DMS53 (cell line): ENCODE measurements at places on chromosomes 13 and 19.

- peak; percentile 29 for DNase-seq
Observed at GRCh38 chr13:40383132-40383531, 283.3 kb downstream of the FOXO1 start.

DNA sequence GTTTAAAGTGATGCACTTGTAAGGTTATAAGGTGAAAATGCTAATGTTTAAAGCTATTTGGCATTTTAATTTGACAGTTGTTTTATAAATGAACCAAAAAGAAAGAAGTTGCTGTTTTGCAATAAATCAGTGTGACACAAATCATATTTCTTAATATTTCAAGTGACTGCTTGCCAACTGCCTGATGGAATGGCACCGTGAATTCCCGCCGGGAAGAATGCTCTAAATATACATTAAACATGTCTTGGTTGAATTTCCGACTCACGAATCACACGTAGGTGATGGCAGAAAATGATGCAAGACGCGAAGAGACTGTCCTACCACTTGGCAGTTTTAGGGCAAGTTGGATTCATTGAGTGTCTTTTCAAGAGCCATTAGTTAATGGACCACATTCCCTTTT, 3.1 kb upstream of the GJB2 start:
- DNase-seq, result no peak

DNA sequence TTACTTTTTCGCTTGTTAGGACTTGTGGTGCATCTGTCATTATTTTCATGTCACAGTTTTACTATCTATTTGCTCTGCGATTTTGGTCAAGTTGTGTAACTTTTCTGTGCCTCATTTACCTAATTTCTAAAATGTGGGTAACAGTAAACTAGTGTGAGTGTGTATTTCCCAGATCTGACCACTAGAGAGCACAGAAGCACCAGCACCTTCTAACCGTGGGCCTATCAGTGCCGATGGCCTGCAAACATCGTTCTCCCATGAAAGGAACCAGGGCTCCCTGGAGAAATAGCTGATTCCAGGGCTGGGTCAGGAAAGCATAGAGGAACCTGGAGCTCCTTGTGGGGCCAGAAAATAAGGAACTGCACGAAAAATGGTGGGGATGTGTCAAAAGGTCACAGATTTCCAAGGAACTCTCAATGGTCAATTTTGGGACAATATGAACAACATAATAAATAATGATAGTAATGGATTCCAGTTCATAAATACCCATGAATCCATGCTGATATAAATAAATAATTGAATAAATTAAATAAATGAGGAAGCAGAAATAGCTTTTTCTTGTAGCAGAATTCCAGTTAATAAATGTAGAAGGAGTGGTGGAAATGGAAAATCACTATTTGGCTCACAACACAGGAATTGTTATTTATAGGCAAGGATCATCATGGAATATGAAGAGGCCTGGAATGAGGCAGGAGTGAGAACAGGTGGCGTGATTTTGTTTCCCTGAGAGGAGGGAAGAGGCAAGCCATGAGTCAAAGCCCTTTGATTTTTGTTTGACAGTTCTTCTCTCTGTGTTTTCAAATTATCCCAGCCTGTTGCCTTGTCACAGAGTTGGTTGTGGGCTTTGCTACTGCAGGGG, 31.1 kb downstream of the CEACAM8 start:
- peak; percentile 72 for DNase-seq

DNA sequence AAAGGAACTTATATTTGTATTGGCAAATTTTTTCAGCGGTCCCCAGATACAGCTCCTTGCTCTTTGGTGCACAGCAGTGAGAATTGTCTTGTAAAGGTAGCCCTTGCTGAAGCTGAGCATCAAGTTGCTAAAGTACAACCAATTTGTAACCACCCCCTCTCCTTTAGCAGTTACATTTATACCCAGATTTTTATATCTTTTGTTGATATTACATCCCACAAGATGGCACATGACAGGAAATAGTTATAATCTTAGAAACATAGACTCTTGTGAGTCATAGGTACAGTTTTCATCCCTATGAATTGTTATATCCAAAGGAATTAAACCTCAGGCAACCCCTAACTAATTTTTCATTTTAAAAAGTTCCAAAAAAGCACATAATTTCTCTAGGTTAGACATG, 523.0 kb upstream of the SLITRK1 start:
- DNase-seq, result no peak

GRCh38 chr19:1873524-1874473, 10.4 kb upstream of the KLF16 start:
- DNase-seq, result no peak

GRCh38 chr13:24900507-24900906, 136.5 kb downstream of the RNF17 start:
- no peak for DNase-seq

DNA sequence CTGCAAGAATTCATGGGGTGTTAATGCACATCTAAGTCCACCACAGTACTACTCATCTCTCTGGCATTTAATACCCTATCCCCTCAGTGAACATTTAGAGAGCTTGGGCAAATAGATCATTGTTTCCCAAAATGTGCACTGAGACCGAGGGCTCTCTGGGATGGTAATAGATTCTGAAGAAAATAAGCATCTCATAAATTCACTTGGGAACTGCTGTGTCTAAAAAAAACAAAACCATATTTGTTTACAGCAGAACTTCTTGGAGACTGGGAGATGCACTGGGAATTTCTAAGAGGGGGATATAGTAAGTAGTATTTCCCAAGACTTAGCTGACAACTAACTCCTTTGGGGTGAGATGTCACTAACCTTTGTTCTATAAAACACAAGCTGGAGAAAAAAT, 58.4 kb downstream of the ENOX1 start:
- DNase-seq, result no peak

DNA sequence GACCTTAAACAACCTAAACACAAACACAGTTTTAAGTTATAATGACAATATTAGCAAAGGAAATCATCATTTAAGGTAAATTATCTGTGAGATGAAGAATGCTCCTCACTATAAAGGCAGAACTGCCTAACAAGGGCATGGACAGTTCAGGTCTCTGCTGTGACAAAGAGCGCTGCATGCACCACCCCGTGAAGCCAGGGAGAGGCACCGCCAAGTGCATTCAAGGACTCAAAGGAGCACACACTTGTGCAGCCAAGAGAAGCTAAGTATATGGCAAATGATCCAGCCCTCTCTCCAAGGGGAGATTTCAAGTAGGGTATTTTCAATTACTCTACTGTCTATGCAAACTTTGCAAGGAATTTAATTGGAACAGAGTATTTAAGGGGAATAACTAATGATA, 126.0 kb downstream of the RAP2A start:
- no peak for DNase-seq

GRCh38 chr13:45821811-45822210, 29.7 kb downstream of the SIAH3 start:
- DNase-seq, result no peak

- DNase-seq, result peak; percentile 31
Observed at GRCh38 chr19:21432590-21432989, 35.7 kb downstream of the ZNF493 start.

- DNase-seq, result peak; percentile 63
Observed at GRCh38 chr19:53432088-53432661, 391 bp downstream of the ZNF761 start.

DNA sequence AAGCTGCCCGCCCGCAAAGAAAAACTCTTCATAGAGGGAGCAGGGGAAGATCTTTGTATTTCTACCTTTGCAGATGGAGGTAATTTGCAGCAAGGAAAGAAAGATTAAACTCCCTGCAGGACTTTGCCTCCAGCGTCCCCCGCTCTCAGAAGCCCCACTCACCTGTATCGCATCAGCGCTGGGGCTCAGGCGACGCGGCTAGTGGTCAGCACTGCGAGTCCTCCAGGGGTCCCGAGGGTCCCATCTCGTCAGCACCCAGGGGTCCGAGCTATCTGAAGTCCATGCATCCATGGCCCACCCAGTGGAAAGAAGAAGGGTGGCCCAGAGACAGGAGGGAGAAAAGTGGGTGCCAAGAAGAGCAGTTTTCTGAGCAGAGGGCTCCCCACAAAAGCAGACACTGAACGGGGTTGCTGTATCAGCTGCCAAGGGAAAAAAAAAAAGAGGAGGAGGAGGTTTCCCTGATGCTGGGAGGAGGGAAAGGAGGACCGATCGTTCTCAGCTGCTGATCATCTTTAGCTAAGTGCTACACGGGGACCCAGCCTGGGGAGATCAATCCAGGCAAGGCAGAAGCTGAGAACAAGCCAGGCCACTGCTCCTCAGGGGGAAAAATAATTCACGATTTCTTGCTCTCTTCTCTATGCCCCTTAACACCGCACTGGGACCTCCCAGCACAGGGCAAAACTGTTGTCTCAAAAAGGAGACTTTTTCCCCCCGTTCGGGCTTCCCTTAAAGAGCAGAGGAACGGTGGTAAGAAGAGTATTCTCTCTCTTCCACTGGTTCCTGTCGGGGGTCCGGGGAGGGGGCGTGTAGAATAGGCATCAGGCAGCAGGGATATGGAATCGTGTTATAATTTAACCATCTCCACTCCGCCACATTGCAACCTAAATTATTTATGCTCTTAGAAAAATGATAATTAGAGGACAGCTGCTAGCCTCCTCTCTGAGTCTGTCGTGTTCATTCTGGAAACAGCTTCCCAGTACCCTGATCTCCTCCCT, 117.7 kb upstream of the CACNA1A start:
- peak; percentile 62 for DNase-seq

DNA sequence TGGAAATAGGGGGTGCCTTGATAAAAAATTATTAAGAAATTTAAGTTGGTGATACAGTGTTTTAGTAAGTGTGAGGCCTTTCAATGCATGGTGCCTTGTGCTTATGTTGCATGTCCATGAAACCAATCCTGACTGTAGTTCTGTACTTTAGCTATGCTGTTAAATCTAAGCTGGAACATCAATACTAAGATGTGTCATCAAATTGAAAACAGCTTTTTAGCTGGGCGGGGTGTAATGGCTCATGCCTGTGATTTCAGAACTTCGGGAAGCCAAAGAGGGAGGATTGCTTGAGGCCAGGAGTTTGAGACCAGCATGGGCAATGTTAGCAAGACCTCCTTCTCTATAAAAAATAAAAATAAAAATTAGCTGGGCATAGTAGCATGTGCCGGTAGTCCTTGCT, 930.3 kb upstream of the PCDH9 start:
- DNase-seq, result no peak

GRCh38 chr13:35732565-35732964, 256.1 kb upstream of the MAB21L1 start:
- DNase-seq, result no peak

DNA sequence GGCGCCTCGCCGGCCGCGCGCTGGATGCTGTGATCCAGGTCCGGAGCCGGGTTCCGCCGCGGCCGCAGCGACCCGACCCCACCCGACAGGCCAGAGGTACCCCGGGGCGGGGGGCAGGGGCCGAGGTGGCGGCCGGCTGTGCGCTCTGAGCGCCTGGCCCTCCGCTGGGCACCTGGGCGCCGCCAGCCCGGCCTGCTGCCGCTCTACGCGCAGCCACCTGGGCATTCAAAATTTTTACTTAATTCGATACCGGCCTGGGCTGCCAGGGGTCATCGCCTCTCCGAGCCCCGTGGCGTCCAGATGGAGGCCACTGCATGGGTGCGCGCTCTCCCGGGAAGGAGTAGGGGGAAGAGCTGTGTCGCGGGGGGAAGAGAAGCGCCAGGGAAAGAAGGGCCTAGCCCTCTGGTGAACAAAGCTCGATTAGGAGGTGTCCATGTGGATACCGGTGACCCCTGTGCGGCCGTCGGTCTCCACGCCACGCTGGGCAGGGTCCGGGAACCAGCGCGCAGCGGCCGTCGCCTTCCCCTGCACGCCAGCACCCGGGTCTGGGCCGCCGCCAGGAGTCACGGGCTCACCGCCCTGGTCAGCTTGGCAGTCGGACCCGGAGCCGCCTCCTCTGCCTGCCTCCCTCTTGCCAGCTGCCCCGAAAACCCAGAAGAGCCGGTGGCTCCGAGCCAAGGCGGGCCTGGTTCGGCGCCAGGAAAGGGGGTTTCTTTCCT, 666 bp downstream of the BIVM start:
- DNase-seq, result peak; percentile 36
